ENCODE measurements at places on chromosomes 3 and 15.

DNA sequence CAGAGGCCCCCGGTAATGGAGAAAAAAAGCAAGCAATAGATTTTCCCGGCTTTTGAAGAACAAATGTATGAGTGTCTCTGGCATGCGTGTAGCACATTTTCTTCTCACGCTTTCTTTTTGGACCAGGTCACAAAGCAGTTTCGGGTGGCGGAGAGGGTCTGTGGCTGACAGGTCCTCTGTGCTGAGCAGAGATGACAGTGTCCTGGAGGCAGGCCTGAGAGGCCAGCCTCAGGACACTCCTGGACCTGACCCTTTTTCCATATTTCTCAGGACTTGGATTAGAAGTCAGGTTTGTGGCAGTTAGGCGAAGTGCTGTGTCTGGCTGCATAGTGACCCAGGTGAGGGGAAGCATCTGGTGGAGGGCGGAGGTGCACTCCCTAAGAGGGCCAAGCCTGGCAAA is 52.9 kb downstream of the KLF13 start:
- DNase-seq, result no peak

- DNase-seq, result no peak
These were observed 275.0 kb downstream of the ADAMTSL3 start for GRCh38 chr15:83928878-83929418.

GRCh38 chr3:38039101-38039898 is at the start of gene DLEC1:
Gene DLEC1, plus strand, starts transcription at chr3:38039208. Its CDS starts 18 bp downstream, at chr3:38039226.
- DNase-seq, result no peak

GRCh38 chr3:108510496-108510895 is at the start of gene MYH15:
Gene MYH15, minus strand, starts transcription at chr3:108510596. Its CDS starts 66 bp downstream, at chr3:108510530.
- no peak for DNase-seq

DNA sequence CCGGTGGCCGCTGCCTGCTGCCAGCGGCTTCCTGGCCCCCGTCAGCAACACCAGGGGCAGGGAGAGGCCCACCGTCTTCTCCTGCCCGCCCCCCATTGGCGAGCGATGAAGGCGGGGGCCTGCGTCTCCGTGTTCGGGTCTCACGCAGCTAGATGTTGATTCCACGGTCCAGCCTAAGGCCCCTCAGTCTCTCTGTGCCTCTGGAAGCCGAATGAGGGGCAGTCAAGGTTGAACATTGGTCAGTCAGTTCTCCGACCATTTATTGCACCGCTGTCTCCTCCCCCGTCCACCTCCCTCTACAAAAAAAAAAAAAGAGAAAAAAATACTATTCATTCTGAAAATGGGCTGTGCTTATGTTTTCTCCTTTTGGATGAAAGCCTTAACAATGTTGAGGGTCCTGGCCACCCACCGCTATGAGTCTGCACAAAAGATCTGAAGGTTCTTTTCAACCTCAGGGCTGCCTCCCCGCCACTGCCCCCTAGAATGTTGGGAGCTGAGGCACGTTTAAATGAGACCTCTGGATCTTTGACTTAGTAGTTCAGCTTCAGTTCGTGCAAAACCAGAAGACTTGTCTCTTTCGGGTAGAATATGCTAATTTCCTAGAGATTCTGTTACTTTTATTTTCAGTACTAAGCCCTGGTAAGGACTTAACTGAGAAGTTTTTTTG is 736 bp downstream of the IREB2 start:
- no peak for DNase-seq

DNA sequence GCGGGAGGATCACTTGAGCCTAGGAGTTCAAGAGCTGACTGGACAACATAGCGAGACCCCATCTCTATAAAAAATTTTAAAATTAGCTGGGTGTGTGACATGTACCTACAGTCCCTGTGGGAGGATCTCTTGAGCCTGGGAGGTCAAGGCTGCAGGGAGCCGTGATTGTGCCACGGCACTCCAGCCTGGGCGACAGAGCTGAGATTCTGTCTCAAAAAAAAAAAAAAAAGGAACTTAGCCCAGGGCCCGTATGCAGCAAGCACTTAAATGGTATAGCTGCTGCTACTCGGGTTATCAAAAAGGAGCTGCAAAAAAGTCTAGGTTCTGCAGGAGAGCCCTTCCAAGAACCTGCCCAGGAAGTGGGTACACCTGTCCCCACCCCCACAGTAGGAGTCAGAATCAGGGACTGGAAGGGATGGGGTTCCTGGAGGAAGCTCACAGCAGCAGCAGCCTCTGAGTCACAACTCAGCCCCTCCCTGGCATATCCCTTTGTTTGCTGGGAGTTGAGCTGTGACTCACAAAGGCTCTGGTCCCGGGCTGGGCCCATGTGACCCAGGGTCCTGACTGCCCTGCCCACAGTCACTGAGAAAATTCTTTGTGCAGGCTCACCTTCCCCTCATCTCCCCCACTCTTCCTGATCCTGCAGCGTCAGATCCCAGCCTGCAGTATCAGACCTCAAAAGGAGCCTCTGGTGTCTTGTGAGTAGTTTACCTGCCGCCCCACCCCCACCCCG is at the start of gene SPATA12:
SPATA12 (plus strand) TSS at position 576 of the 733 bp plus-strand sequence. CDS start 13,031 bp downstream, outside the sequence.
- no peak for DNase-seq

GRCh38 chr3:189365609-189366564 is 194.1 kb downstream of the TPRG1 start:
- no peak for DNase-seq

Data from DMS 273 treated with DMSO at 0.1 percent for 48 hours (cell line).